CD8-positive, alpha-beta memory T cell (primary cell): ENCODE measurements at places on chromosomes 11 and 22.

DNA sequence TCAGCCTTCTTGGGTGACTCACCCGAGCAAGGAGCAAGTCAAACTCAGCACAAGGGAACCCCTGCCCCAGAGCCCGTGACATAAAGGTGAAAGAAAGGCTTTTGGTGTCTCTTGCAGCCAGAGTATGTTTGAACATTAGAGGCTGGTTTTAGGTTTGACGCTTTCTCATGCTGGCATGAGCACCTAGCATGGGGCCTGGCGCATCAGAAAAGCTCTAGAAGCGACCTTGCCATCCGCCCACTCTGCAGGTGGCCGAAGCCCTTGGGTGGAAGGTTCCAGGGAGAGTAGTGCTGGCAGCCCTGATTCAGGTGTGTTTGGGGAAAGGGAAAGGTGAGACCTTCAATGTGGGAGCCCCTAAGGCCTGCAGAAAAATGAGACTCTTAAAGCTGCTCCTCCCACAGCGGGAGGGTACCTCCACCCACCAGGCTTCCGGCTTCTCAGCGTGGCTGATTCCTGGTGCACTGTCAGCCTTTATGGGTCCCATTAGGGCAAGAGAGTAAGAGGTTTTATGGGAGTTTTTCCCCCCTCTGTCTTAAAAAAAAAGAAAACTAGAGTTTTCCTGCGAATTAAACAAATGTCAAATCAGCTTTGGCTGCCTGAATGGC, 88.4 kb downstream of the GRIK4 start:
- H3K36me3 ChIP-seq, result no peaks in the 10 kb centered on the region
- no peak overlapping the region for H3K27ac ChIP-seq
- no peaks in the 10 kb centered on the region for H3K4me1 ChIP-seq

- H3K27me3 ChIP-seq, result peaks cover 23% of the 10 kb centered on the region
- peaks cover 18% of the 10 kb centered on the region for H3K4me1 ChIP-seq
- no peak for DNase-seq
- no peak overlapping the region for H3K4me3 ChIP-seq
- no peak overlapping the region for H3K27ac ChIP-seq
- H3K36me3 ChIP-seq, result no peaks in the 10 kb centered on the region
Measured at GRCh38 chr22:28669387-28669786, 10.3 kb downstream of the TTC28 start.

GRCh38 chr22:24697621-24698082, 76.9 kb downstream of the PIWIL3 start:
- H3K36me3 ChIP-seq, result no peaks in the 10 kb centered on the region
- DNase-seq, result no peak
- no peaks in the 10 kb centered on the region for H3K4me1 ChIP-seq
- H3K27me3 ChIP-seq, result no peaks in the 10 kb centered on the region
- H3K4me3 ChIP-seq, result no peak overlapping the region
- H3K27ac ChIP-seq, result no peak overlapping the region

- H3K4me3 ChIP-seq, result no peak overlapping the region
- no peak overlapping the region for H3K27ac ChIP-seq
- DNase-seq, result no peak
- H3K36me3 ChIP-seq, result no peaks in the 10 kb centered on the region
- no peaks in the 10 kb centered on the region for H3K27me3 ChIP-seq
Measured at GRCh38 chr11:115695677-115696364, 191.6 kb upstream of the CADM1 start.

- DNase-seq, result no peak
- no peaks in the 10 kb centered on the region for H3K4me1 ChIP-seq
- H3K4me3 ChIP-seq, result no peak overlapping the region
- H3K36me3 ChIP-seq, result no peaks in the 10 kb centered on the region
- H3K27me3 ChIP-seq, result no peaks in the 10 kb centered on the region
Measured at GRCh38 chr11:61956191-61957020, 6.3 kb downstream of the BEST1 start.

GRCh38 chr11:65915821-65916251, 3.0 kb downstream of the C11orf68 start:
- peaks cover 6% of the 10 kb centered on the region for H3K36me3 ChIP-seq
- H3K4me3 ChIP-seq, result no peak overlapping the region
- DNase-seq, result no peak
- peaks cover 35% of the 10 kb centered on the region for H3K4me1 ChIP-seq
- no peaks in the 10 kb centered on the region for H3K27me3 ChIP-seq

- no peaks in the 10 kb centered on the region for H3K4me1 ChIP-seq
- no peak overlapping the region for H3K27ac ChIP-seq
- H3K27me3 ChIP-seq, result no peaks in the 10 kb centered on the region
- no peak overlapping the region for H3K4me3 ChIP-seq
Measured at GRCh38 chr11:8802251-8802650, 108.7 kb upstream of the AKIP1 start.

GRCh38 chr11:12001186-12001585, 7.2 kb downstream of the DKK3 start:
- H3K27ac ChIP-seq, result no peak overlapping the region
- no peak for DNase-seq
- H3K4me3 ChIP-seq, result no peak overlapping the region
- peaks cover 11% of the 10 kb centered on the region for H3K4me1 ChIP-seq
- H3K27me3 ChIP-seq, result peaks cover 8% of the 10 kb centered on the region

DNA sequence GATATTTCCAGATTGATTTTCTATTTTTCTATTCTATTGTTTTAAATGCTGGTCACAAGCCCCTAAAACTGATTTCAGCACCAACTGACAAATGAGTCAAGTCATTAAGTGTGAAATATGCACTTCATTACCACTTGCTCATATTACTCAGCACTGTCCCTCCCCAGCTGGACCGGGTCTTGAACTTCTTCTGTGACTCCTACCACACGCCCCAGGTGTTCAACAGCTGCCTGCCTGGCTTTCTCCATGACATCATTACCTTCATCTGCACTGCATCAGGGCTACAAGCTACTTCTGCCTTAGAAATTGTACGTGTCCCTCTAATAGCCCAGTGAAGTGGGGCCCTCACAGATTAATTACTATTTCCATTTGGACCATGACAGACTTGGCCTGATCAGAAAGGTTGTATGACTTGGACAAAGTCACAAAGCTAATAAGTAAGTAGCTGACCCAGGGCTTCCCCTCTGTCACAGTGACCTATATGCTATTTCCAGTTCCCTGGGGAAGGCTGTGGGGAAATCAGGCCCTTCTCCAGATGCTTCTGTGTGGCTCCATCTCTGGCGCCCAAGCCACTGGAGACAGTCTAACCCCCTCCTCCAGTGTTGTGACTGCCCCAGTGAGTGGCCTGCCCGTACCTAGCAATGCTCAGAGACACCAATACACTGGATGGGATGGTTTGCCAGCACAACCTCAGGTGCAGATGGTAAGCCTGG, 18.1 kb downstream of the TBC1D10A start:
- H3K27me3 ChIP-seq, result no peaks in the 10 kb centered on the region
- peaks cover 99% of the 10 kb centered on the region for H3K4me1 ChIP-seq
- peaks cover 3% of the 10 kb centered on the region for H3K36me3 ChIP-seq
- H3K27ac ChIP-seq, result no peak overlapping the region
- H3K4me3 ChIP-seq, result peak overlapping the region; percentile 15

DNA sequence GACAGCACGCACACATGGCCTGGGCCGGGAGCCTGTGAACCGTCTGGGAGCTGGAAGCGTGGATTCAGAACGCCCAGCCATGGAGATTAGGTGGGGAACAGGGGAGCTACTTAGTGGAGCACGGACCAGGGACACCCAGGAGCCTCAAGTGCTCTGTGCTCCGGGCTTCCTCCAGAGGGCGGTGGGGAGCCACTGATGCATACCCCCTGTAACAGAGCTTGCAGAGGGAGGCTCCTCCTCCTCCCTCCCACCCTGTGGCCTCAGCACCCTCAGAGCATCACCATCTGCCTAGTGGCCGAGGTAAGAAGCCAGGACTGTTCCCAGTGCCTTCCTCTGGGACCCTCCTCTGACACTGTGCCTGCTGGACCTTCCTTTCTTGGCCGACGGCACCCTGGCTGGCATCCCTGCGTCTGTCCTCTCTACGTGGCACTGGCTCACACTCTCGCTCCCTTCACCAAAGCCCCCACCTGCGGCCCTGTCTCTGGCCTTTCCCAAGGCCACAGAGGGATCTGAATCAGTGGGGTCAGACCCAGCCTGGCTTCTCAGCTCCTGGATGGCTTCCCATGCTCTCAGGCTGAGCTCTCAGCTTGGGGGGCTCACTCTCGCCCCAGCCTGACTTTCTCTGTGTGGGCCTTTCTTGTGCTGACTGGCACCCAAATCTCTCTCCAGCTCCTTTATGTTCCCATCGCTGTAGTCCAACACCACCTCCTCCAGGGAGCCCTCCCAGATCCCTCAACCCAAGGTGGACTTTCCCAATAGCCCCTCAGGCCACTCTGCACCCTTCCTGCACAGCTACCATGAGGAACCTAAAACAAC, 780.9 kb downstream of the BRD1 start:
- no peaks in the 10 kb centered on the region for H3K27me3 ChIP-seq
- no peak overlapping the region for H3K4me3 ChIP-seq
- H3K36me3 ChIP-seq, result no peaks in the 10 kb centered on the region

DNA sequence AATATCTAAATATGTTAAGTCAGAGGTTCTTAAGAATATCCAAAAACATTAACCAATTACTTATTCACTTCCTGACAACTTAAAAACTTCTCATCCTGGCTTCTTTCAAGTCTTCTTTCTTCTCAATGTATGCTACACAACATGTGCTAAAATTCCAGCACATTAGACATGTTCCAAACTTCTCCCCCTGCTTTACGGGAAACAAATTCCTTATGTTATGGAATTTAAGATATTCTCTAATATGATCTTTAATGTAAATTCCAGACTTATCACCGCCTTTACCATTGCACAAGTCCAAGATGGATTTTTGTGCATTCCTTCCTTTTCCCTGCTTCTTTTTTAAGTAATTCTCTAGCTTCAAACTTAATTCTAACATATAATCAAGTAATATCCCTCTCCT, 964.5 kb upstream of the CHORDC1 start:
- DNase-seq, result no peak
- no peak overlapping the region for H3K27ac ChIP-seq
- H3K27me3 ChIP-seq, result no peaks in the 10 kb centered on the region
- H3K36me3 ChIP-seq, result no peaks in the 10 kb centered on the region
- no peak overlapping the region for H3K4me3 ChIP-seq

DNA sequence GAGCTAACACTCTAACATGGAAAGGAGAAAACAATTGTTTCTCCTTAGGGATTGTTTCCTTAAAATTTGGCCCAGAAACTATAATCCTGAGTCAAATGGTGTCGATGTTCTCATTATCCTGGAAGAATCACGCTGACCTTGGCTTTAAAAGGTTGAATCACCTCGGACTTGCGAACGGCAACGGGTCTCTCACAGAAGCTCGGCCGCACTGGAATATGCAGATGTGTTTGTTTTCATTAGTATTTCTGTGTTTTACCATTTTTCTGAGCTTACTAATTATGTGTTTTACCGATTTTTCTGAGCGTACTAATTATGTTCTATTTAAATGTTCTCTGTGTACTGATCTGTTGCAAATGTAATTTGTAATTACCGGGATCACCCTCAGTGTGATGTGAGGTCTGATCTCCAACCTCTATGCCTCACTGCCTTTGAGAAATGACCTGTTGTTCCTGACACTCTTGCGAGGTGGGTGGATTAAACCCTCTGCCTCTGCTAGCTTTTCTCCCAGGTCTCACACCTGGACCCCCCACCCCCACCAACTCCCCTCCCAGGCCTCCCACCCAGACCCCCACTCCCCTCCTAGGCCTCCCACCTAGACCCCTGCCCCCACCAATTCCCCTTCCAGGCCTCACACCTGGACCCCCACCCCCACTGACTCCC, 38.3 kb upstream of the BRSK2 start:
- no peaks in the 10 kb centered on the region for H3K4me1 ChIP-seq
- H3K4me3 ChIP-seq, result no peak overlapping the region
- peak; percentile 8 for DNase-seq
- H3K27ac ChIP-seq, result no peak overlapping the region

DNA sequence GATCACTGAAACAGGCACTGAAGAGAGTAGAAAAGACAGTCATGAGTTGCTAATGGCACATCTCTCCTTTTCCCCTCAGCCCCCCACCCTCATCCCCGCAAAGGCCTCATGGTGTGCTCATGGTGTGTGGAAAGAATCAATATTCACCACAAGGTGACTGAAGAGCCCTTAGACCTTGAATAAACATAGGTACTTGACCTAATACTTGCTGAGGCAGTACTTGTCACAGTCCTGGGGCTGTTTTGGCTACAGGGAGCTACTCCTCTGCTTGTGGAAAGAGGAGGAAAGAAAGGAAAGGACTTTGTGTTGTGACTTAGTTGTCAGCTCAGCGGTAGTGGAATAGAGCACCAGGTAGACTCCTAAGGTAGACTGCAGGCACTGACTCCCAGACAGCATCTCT, 537.8 kb upstream of the CCDC179 start:
- H3K27me3 ChIP-seq, result no peaks in the 10 kb centered on the region
- no peak overlapping the region for H3K4me3 ChIP-seq
- H3K27ac ChIP-seq, result no peak overlapping the region
- H3K4me1 ChIP-seq, result no peaks in the 10 kb centered on the region

GRCh38 chr11:109421981-109422869, at the start of gene C11orf87:
Gene C11orf87, plus strand, starts transcription at chr11:109422190. Its CDS starts 1,444 bp downstream, at chr11:109423634.
- H3K27ac ChIP-seq, result no peak within 1 kb of the TSS
- no peaks in the 10 kb centered on the region for H3K27me3 ChIP-seq
- H3K36me3 ChIP-seq, result no peaks in the 10 kb centered on the region
- DNase-seq, result no peak
- H3K4me3 ChIP-seq, result no peak within 1 kb of the TSS

GRCh38 chr11:34382532-34383276, 24.9 kb upstream of the ABTB2 start:
- H3K27me3 ChIP-seq, result no peaks in the 10 kb centered on the region
- no peaks in the 10 kb centered on the region for H3K4me1 ChIP-seq
- no peak for DNase-seq
- no peak overlapping the region for H3K4me3 ChIP-seq

GRCh38 chr11:444396-445144, 2.8 kb upstream of the ANO9 start:
- H3K36me3 ChIP-seq, result no peaks in the 10 kb centered on the region
- H3K27me3 ChIP-seq, result no peaks in the 10 kb centered on the region
- peaks cover 31% of the 10 kb centered on the region for H3K4me1 ChIP-seq
- no peak for DNase-seq

DNA sequence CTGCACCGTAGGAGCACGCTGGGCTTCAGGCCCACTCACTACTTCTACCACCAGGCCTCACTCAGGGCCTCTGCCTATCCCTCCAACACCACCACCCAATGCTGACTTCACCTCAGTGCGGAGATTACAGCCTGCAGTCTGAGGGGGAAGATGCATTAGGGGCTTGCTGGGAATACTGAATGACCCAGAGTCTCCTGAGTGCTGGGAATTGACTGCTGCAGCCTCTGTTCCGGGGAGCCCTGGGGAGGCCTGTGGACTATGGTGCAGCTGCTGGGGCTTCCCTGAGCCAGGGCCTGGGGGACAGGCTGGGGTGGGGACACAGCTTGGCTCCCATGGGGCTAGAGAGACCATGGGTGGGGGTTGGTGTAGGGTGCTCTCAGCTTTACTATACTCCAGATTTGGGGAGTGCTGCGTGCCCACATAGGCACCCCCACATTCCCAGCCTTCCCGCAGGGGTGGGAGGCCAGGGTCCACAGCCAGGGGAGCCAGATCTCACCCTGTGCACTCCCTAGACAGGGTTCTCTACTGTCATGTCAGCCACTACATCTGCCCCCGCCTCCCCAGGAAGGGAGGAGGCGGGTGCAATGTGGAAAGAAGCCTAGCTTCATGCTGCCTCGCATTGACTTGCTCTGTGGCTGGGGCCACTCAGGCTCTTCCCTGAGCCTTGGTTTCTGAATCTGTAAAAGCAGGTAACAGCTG, 44.4 kb downstream of the GDPD5 start:
- H3K4me1 ChIP-seq, result peaks cover 1% of the 10 kb centered on the region
- H3K4me3 ChIP-seq, result no peak overlapping the region
- no peaks in the 10 kb centered on the region for H3K36me3 ChIP-seq
